ENCODE measurements at places on chromosomes 4 and X.

DNA sequence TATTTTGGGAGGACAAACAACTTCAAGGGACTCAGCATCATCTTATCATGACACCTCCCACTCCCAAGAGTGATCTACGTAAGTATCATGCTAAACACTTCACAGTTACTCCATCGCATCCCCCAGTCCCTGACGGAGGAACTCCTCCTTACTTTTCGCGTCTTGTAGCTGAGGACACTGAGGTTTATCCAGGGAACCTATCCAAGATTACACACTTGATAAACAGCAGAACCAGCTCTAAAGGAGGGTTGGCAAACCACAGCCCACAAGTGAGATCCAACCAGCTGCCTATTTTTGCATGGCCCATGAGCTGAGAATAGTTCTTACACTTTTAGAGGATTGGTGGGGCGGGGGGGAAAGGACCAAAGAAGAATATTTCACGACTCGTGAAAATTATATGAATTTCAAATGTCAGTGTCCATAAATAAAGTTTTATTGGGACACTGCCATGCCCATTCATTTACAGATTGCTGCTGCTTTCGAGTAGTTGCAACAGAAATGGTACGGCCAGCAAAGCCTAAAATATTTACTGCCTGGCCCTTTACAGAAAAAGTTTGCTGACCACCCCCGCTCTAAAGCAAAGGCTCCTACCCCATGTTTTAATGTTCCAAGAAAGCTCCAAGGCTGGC lies 47.8 kb downstream of the SEPSECS start:
- no peak for DNase-seq

GRCh38 chrX:150683536-150684146 lies 9.6 kb upstream of the MTMR1 start:
- DNase-seq: peak; percentile 71

DNA sequence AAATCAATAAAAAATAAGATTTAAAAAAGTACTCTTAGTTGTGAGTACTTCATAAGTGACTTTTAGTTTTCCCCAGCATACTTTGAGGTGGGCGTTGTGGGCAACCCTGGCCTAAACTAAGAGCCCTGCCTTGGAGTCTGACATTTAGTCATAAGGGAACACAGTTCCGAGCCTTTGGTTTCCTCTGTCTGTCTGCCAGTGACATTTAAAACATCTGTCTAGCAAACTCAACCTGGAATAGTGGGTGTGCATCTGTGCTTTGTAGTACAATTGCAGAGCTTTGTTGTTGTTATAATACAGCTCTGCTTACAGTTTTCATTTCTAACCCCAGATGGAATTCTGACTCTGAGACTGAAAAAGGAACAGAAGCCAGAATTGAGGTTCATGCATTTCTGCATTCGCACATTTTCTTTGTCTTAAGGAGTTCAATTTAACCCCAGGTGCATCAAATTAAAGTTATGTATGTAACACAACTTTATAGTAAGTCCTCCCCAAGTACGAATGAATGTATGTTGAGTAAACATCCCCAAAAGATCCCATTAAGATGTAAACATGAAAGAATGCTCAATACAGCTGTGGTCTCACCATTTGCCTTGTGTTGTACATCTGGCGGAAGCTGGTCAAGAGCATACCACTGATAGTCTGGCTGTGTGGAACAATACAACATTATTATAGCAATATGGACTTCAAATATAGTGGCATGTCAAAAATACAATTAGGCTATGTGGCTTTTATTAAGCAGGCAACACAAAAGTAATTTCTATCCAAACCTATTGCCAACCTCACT lies 25.9 kb downstream of the TNIP3 start:
- DNase-seq: no peak

DNA sequence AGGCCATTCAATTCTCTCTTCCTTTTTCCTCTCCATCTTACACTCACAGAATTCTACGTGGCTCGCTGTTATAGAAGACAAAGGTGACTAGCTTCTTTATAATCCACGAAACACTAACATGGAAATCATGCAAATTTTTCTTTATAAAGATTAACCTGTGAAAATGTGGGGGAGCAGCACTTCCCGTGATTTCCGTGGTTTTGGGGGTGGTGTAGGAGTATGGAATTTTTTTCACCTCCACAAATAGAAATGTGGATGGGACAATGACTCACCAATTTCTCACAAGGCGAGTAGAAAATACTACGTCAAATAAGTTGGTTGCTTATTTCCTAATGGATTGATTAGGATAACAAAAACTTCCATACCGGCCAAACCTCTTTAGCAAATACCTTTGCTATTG lies 719.2 kb upstream of the TENM3 start:
- DNase-seq: no peak

- no peak for DNase-seq
Observed at GRCh38 chr4:40124690-40125089, 68.0 kb downstream of the N4BP2 start.

DNA sequence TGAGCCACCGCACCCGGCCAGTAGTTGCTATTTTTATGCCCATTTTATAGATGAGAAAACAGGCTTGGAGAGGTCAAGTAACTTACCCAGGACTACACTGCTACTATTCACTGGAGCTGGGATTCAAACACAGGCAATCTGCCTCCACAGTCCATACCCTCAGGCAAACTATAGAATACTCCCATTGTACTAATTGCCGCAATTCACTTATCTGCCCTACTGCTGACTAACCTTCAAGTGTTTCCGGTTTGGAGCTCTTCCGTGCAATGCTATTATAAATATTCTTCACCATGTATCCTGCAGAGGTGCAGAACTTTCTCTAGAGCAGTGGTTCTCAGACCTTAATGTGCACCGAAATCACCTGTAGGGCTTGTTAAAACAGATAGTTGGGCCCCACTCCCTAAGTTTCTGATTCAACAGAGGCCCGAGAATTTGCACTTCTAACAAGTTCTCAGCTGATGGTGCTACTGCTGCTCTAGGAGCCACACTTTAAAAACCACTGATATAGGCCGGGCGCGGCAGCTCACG lies 1.9 kb upstream of the G3BP2 start:
- no peak for DNase-seq

DNA sequence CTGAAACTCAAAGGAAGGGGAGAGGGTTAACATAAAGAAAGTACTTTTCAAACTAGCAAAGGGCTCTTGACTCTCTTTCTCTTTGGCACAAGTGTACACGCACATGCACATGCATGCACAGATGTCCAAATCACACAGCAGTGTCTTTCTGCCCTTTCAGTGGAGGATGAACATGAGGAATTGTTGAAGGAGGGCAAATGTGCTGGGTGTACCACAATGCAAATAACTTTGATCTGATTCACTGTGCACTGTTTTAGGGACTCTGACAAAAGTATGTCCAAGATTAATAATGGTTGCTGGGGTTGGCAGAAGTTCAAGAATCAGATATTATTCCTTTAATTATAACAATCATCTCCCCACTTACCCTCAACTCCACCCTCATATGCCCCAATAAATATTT lies 93.8 kb downstream of the GPC4 start:
- no peak for DNase-seq

DNA sequence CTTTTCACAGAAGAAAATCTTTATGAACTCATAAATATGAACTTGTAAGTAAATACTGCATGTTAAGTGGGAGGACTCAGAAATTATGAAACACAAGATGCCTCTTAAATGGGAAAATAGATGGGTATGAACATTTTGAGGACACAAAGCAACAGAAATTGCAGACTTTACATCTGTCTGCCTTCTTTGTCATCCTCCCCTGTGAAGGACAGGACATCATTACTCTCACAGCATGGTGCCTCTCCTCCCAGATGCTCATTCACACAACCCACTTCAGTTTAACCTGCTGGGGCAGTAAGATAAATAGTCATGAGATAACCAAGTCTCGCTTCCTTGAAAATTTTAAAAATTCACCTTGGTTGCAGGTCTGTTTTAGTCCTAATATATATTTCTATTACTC lies 144.5 kb downstream of the APBB2 start:
- DNase-seq: no peak

DNA sequence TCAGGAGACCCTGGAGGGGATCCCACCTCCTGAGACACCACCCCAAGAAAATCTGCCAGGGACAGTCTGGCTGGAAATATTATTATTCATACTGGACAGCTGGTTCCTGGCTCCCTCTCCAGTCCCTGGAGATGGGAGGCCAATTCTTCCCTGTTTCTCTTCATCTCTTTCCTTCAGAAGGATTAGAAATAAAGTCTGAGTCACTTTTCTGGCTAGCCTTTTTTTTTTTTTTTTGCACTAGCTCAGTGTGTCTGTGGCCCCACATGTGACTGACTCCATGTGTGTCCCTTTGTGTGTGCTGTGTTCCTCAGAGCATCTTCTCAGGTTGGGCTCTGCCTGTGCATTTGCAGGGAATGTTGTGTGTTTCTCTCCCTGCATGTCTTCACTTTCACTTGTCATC lies 1.8 kb upstream of the FRMPD3 start:
- DNase-seq: no peak

DNA sequence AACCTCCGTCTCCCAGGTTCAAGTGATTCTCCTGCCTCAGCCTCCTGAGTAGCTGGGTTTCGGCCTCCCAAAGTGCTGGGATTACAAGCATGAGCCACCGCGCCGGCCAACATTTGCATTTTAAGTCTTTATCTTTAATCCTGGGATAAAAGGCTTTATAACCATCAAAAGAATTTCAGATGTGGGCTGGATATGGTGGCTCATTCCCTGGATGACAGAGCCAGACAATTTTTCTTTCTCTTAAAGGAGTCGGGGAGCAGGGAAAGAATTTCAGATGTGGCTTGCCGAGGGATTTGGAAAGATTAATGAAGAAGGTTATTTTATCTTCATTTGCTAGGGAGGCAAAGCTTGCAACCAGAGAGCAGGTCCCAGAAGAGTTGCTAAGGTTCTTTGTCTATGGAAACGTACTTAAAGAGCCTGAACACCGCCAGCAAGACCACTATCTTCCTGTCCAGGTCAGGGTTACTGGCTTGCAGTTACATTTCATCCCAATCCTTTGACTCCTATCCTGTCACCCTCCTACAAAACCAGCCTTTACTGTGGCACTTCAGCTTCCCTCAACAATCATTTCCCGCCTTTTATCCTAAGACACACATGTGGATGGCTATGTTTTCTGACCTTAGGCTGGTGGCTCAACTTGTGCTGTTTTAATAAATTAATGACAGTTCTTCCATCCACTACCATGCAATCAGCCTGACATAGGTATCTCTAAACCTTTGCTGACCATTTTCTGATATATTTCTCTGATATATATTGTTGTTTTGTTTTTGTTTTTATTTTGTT lies 3.9 kb upstream of the KLHL8 start:
- DNase-seq: no peak

- no peak for DNase-seq
Observed at GRCh38 chr4:86890790-86891189, 1.4 kb downstream of the C4orf36 start.

- no peak for DNase-seq
Observed at GRCh38 chr4:153013202-153013977, 77.3 kb downstream of the FHDC1 start.

DNA sequence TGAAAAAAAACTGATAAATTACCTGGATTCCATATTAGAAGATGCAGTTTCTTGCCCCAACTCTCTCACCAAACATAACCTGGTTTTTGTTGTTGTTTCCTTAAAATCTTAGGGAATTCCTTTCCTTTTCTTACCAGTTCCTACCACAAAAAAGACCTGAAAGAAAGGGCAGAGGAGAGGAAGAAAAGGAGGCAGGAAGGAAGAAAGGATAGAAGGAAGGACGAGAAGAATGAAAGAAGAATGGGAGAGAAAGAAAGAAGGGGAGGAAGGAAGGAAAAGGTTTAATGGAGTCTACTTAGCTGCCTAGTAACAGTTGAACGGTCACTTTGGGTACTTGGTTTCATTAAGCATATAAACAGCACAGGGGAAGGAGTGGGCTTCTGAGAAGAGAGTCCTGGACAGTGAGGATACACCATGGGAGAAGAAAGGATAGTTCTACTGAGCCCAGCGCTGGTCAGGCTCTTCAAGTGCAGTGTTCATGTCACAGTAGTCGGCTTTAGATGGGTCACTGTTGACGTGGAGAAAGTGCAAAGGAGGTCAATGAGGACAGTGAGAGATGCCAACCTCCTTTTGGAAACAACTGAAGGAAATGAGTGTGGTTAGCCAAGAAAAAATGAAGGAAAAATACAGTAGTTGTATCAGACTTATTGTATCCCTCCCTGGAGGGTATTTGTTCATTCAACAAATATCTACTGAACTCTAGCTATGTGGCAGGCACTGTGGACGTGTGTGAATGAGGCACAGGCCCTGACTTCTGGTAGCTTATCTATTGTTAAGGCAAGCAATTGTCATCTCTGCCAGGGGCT lies 1.1 kb upstream of the CHIC2 start:
- peak; percentile 60 for DNase-seq

GRCh38 chrX:25144043-25144940 lies 128.5 kb upstream of the ARX start:
- peak; percentile 31 for DNase-seq

DNA sequence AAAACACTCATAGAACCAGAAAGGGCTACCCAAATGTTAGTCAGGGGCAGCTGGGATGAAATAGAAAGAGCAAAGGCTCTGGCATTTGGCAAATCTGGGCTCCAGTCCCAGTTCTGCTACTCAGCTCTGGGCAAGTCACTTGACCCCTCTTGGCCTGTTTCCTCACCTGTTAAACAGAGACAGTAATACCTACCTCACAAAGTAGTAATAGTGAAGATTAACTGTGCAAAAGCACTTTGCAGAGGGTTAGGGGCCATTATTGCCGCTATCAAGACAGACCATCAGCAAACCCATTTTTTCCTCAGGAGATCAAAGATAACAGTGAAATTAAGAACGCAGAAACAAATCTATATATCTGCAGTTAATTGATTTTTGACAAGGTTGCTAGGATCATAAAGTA lies 20.6 kb downstream of the ZBTB33 start:
- no peak for DNase-seq

DNA sequence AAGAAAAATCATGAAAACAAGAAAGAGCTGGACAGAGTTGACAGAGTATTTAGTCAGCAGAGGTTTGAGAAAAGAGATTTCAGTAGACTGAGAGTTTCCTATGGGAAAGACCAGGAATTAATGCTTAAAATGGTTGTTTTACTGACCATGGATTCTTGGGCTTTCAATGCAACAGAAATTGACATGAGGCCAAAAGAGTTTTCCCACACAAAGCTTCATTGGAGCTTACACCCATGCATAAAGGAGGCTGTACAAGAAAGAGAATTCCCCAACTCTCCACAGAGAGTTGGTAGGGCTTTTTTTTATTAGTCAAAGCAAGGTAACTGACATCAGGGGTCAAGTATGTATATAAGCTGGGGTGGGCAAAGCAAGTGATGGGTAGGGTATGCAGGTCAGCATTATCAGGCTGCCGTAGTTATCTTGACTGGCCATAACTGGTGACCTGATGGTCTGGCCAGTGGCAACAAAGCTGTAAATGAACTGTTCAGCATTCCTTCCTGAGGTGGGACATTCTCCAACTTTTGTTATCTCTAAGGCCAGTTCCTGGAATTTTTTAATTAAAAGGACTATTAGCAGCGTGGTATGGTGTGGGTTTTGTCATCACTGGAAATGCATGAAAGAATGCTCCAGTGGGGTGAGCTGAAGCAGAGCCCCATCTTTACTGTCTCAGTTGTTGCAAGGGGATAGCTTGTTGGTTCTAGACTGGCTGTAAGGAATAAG lies 117.0 kb downstream of the ADAM29 start:
- DNase-seq: no peak

DNA sequence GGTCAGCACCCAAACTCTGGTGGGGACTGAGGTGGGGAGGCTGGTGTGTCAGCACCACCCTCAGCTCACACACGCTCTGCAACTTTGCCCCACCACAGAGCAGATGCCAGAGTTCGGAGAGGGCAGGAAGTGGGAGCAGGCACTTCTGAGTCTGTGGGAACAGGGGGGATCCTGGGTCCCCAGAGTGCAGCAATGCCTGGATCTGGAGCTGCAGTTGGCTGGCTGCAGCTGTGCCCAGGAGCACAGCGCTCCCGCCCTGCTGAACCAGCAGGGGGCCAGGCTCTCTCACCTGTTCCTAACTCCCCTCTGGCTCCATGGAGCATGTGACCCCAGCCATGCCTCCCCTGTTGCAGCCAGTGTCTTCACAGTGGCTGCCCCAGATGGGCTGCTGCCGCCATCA lies 252.4 kb downstream of the SPOCK3 start:
- no peak for DNase-seq

Measured in hematopoietic multipotent progenitor cell treated with erythropoietin and hydrocortisone succinate and interleukin-3 and kit ligand, for 8 days (in vitro differentiated cells).